ENCODE measurements at places on chromosomes 6 and 20.

DNA sequence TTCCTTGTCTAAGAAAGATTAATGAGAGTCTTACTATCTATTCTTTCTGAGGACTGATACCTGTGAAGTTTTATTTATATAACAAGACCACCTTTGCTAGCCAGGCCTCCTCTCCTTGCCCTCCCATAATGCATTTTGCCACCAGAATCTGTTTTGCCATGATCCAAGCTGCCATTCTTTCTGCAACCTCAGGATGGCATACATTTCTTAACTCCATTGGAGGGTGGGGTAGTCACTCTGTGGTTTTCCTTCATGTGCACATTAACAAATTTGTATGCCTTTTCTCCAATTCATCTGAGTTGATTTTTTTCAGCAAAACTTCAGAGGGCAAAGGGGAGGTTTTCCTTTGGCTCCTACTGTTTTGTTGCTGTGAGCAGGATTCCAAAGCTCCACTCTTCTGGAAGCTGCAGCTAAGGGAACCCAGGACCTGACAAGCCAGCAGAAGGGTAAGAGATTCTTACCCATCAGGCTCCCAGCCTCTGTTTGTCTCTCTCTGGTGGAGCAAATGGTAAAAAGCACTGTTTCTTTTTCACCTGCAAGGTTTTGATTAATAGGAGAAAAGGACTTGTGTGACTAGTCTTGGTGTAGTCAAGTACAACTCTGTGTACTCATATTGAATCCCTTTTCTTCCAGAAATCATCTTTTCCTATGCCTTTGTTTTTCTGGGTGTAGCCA is 26.2 kb upstream of the ENPP4 start:
- DNase-seq: no peak

DNA sequence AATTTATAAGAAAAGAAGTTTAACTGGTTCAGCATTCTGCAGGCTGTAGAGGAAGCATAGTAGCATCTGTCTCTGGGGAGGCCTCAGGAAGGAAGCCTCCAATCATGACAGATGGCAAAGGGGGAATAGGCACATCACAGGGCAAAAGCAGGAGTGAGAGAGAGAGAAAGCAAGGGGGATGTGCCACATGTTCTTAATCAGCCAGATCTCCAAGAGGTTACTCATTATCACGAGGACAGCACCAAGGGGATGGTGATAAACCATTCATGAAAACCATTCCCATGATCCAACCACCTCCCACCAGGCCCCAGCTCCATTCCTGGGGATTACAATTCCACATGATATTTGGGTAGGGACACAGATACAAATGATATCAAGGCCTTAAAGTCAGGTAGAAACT is 217.5 kb upstream of the TCF21 start:
- no peak for DNase-seq

GRCh38 chr6:134750669-134751068 is 199.2 kb downstream of the ALDH8A1 start:
- DNase-seq: no peak

DNA sequence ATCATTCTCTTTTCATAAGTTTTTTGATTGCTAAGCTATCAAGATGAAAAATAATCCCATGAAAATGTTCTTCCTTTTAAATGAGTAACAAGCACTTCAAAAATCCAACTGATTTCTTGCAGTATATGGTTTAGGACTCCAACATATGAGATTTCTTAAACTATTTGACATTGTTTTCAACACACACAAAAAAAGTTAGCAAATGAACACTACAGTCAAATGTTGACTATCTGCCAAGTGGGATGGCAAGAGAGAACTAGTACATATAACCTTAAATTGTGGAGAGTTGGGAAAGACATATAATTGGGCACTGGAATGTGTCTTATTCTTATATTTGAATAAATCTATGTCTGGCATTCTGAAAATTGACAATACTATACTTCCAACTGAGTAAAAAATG is 15.6 kb downstream of the COL21A1 start:
- DNase-seq: no peak

GRCh38 chr20:3251806-3252205 is 12.8 kb upstream of the SLC4A11 start:
- no peak for DNase-seq

GRCh38 chr6:41581381-41581991 is 35.3 kb downstream of the FOXP4 start:
- DNase-seq: no peak

DNA sequence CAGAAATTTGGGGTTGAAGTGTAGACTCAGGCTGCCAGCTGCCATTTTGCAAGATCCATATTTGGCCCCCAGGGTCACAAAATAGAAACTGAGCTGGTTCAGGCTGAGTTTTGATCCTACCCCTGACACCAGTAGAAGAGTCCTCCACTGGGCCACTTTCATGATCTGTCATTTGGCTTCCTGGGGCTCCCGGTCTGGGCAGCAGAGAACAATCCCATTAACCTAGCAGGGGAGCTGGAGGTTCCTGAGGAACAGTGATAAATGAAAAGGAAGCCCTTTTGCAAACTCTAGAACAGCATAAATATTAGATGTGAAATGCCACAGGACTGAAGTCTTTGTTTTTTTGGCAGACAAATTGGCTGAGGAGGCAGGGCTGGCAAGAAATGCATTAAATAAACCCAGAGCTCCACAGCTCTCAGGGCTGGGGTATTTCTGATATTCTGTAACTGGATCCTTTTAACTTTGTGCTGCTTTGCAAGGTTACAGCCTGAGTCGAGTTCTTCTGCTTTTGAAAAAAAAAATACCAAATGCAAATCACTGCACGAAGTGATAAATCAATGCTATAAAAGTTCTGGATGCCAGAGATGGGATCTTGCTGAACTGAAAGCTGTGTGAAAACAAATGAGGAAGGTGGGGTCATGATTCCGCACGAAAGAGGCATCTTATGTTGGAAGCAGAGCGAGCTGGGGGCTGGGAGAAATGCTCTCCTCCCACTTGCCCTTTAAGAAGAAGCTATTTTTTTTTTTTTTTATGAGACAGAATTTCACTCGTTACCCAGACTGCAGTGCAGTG is 64.4 kb downstream of the SULF2 start:
- no peak for DNase-seq

DNA sequence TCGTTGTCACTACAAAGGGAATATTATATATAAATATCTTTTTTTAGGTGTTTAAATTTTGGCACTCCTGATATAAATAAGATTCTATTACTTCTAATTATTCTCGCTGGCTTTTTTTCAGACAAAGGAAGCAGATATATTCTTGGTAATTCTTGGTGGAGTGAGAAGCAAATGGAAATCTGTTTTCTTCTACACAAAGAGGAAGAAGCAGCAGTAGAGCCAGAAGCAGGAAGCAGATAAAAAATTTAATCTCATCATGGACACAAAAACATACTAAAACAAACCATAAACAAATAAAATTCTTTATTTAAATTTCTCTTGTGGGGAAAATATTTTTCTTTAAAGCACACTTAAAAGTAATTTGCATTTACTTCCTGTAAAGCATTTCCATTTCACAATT is 3.7 kb upstream of the KIAA0319 start:
- DNase-seq: no peak

GRCh38 chr6:27066802-27067201 is 180.7 kb upstream of the PRSS16 start:
- no peak for DNase-seq

DNA sequence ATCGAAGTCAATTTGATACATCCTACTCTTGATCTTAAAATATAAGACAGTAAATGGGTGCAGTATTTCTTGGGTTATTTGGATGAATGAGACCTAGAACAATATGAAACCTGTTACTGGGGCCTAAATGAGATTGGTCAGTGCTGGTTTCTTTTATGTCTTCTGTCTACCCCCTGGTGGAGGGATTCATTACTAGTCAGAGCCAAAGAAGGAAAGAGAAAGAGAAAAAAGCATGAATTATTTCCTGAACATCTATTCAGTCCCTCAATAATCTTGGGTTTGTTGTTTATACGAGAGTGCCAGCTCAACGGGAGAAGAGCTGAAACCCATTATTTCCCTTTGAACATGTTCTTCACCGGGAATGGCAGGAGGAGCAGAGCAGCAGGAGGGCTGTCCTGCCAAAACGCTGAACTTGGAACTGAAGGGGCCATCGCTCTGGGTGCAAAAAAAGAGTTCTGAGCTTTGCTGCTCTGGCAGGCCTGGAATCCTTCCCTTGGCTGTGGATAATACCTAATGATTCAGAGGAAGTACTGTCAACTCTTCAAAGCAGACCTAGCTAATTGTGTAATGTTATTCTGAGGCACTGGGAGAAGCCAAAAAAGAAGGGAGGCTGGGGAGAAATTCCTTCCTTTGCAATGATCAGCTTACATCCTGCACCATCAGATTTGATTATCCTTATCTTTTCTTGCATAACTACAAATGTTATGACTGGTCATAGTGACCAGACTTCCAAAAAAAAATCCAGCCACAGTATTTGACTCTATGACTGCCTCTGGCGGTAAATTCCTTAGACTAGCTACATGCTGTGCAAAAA is 72.0 kb downstream of the BLOC1S5 start:
- DNase-seq: no peak

GRCh38 chr6:26554447-26554696 is 16.2 kb downstream of the HMGN4 start:
- no peak for DNase-seq

- no peak for DNase-seq
Measured at GRCh38 chr6:157246048-157246630, 77.2 kb downstream of the TMEM242 start.

- DNase-seq: no peak
Measured at GRCh38 chr6:51049288-51049982, 230.8 kb downstream of the TFAP2B start.

DNA sequence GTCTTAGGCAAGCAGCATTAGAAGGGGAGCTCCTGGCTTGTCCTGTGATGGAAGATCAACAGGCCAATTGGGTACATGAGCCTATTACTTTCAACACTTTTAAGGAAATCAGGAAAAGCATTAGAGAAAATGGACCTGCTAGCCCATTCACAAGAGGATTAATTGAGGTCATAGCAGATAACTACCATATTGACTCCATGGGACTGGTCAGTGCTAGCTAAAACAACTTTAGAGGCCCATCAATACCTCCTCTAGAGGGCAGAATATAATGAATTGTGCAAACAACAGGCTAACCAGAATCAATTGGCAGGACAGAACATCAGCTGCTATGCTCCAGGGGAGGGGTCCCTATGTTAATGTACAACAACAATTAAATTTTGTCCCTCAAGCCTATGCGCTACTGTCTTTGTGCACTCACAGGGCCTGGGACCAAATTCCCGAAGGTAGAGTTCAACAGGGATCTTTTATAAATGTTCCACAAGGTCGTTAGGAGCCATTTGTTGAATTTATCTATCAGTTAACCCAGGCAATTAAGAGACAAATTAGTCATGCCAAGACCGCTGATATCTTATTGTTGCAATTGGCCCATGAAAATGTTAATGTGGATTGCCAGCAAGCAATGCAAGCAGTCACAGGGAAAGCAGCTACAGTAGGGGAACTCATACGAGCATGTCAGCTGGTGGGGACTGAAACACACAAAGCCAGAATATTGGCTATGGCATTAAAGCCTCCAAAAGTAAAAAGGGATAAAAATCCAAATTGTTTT is 106.6 kb upstream of the BTN3A2 start:
- DNase-seq: no peak

GRCh38 chr6:33670971-33671743 is 40.3 kb downstream of the UQCC2 start:
- no peak for DNase-seq

GRCh38 chr6:13989496-13990144 is 64.9 kb downstream of the RNF182 start:
- DNase-seq: no peak

DNA sequence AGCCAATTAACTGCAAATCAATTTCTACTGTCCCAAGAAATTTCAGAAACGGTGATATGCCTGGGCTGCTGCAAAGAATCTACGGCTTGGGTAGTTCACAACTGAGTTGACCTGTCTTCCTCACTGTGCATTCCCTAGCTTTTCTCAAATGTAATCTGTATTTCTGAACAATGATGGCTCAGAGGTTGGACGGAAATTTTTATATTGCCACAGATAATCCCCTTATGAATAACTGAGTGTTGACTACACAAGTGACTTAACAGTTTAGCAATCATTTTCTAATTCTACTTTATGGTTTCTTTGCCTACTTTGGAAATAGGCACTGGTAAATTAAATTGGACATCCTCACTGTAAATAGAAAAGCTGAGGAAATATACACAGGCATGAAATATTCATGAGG is 94.5 kb downstream of the ARHGAP18 start:
- no peak for DNase-seq
